ENCODE measurements at places on chromosomes 4 and X.

DNA sequence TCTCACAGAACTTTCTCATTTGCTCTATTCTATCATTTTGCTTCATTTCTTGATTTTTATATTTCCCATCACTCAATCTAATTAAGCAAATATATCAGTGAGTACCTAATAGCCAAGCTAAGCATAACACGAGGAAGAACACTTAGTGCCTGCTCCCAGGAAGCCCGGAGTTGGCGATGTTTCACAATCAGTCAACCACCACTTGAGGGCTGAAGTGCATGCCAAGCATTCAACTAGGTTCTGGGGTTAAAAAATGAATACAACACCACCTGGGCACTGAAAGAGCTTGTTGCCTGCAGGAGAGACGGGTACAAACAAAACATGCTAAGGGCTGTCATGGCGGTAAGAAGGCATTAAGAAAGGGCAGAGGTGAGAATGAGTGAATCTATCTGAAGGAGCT, 47.5 kb downstream of the UCHL1 start:
- DNase-seq: no peak

GRCh38 chr4:56840559-56840958, 19.1 kb upstream of the SPINK2 start:
- DNase-seq: no peak

DNA sequence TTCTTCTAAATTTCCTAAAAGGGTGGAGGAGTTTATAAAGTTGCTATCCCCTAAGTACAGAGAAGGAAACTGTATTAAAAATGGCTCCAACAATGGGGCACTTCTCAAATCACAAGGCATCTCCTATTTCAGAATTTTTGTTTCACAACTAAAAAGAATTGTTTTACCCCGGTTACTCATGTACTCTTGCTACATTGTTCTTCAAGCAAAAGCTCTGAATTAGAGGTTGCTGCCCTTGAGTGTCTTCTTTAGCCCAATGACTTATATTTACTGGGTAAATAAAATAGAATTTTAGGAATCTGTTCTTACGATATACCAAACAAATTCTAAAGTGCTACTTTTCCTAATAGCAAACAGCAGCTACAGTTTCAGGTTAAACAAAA, 67.5 kb downstream of the PPEF2 start:
- DNase-seq: peak; percentile 8

DNA sequence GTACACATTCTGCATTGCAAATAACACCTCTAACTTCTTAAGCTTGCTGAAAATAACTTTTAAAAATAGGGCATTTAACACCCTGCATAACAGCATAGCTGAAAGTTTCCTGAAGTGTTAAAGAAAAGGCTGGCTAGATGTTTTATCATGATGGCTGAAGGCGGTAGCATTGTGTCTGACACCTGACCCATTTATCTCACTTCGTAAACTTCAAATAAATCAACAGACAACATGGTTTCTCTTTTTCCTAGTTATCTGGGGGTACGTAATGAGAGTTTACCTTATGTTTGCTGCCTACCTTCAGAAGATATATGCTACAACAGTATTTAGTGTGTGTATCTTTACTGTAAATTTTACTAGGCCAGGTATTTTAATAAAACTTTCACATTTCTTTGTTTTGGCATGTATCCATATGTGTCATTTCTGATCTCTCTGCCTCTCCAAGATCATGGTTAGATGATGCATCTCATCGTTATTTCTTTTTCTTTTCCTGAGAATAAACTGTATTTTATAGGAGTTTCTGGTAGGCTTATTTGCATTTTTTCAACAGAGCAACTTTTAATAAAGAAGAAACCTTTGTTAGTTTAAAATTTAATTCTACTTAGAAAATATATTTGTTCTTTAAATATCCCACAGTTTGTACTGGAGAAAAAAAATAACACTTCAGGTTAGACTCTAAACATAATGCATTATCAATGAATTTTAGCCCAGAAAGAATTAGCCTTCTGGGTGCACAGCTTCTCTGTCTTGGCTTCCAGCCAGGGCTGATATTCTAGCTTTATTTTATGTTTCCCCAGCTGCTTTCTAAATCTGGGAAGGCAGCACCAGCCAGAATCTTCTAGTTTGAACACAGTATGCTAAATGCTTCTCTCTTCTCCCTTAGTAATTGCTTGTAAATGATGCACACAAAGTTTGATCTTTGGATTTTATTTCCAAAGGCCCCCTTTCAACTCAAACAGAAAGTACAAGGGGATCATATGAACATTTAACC, 2.9 kb downstream of the NDST4 start:
- DNase-seq: no peak

GRCh38 chr4:164989471-164989870, 12.0 kb upstream of the TRIM61 start:
- DNase-seq: no peak

DNA sequence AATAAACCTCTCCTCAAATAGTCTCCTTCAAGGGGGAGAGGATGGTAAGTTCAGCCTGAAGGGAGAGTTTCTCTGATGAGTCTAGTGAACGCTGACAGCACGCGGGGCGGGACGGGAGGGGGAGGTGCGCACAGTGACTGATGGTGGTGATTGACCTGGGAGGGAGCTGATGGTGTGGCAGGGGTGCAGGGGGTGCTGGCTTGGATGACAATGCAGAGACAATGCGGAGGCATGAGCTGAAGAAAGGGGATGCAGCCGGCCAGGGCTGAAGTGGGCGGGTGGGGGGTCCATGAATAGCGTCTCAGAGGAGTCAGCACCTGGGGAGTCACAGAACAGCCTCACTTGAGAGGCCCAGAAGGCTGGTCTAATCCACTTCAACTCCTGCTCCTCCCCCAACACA, 142.5 kb upstream of the PJA1 start:
- DNase-seq: no peak

DNA sequence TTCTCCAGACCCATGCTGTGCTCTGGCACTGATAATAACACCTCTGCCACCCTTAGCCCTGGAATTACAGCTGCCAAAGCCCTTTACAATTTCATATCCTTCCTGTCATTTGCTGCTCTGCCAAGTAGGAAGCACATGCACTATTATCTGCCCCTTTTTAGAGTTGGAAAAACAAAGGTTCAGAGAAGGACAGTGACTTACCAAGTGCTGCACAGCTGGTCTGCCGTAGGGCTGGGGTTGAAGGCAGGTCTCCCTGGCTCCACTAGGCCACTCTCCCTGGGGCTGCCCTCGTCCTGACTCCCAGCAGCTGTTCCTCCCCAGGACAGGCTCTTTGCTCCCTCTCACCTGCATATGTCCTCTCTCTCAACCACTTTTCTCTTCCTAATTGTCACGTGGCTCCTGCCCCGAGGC, 73.4 kb downstream of the ANAPC4 start:
- no peak for DNase-seq

DNA sequence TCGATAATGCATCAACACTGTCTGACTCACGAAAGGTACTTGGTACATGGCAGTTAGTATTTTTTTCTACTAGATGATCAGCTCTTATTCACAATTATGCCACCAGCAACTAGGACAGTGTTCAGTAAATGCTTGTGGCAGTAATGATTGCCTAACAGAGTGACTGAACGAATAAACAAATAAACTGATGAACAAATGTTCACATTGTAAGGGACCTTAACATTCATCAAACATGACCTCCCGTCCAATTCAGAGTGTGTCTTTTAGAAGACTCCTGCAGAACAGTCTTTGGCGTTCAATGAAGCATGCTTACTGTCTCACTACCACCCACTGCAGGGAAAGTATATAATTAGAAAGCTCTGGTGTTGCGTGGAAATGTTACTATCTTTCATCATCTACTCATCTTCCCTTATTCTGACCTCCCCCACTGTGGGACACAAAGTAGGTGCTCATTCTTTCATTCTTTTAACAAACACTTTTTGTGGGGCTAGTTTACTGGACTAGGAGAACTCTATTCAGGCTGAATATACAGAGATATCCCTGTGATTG, 319.3 kb downstream of the RAB28 start:
- DNase-seq: no peak

GRCh38 chr4:66273110-66273509, 602.8 kb upstream of the EPHA5 start:
- DNase-seq: no peak

DNA sequence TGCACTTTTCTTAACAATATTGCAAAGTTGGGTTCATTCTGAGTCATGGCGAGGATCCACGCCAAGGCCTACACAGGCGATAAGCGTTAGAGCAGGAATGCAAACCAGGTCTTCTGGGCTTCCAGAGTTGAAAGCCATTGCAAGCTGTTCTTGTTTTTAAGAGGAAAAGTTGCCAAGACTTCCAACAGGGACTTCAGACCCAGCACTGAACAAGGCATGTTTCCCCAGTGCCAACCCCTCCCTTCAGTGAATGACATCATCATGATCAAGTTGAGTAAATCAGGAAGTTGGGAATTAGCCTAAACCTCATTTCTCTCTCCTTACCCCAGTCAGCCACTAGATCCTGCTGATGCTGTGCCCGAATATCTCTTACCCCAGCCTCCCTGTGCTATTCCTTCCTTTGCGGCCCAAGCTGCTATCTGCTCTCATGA, 355.1 kb downstream of the HS3ST1 start:
- peak; percentile 91 for DNase-seq

All from fibroblast of the conjunctiva (primary cell).